SHP77 treated with DMSO at 0.1 percent for 48 hours (cell line): ENCODE measurements at places on chromosomes 4 and X.

DNA sequence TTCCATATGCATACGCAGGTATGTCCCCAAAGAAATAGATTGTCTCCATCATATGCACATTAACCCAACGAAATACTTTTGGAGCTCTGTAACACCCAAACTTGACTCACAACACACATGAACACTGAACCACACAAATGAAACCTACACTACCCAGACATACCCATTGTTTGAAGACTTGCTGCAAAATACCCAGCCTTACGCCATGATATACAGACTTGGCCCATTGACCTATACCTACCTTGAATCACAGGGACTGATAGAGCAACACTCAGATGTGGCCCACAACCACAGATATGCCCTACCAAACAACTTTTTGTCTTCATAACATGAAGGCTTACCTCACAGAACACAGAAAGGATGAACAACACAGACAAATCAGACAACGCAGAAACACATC, 15.9 kb downstream of the LINC00632 start:
- no peak for DNase-seq

- DNase-seq = peak; percentile 0
These were observed 71.3 kb downstream of the EVC2 start for GRCh38 chr4:5636766-5637670.

DNA sequence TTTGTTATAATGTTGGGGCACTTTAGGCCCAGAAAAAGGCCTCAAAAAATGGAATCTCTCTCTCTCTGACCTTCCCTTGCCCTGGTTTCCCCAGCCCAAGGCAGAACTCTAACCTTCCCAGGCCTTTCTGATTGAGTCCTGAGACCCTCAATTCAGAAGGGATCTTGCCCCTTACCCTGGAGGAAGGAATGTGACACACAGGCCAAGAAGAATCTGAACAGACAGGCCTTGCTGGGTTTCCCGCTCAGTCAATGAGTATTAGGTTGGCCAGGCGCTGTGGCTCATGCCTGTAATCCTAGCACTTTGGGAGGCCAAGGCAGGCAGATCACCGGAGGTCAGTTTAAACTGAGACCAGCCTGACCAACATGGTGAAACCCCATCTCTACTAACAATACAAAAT, 27.6 kb downstream of the ELOVL6 start:
- no peak for DNase-seq

DNA sequence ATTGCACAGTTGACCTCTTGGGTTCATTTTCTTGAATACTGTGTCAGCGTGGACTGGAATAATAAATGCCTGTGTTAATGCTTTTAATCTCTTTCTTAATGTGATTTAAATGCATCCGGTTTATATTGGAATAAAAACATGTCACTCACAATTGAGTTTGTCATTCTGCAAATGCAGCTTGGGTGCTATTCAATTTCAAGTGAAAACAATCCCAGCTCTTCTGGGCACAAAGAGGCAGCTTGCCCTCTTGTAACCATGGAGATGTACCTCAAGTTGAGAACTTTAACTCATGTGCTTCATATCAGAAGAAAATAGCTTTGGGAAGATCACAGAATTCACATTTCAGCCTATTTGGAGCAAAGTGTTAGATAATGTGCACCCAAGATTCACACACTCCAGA, 355.7 kb upstream of the GNPDA2 start:
- no peak for DNase-seq

DNA sequence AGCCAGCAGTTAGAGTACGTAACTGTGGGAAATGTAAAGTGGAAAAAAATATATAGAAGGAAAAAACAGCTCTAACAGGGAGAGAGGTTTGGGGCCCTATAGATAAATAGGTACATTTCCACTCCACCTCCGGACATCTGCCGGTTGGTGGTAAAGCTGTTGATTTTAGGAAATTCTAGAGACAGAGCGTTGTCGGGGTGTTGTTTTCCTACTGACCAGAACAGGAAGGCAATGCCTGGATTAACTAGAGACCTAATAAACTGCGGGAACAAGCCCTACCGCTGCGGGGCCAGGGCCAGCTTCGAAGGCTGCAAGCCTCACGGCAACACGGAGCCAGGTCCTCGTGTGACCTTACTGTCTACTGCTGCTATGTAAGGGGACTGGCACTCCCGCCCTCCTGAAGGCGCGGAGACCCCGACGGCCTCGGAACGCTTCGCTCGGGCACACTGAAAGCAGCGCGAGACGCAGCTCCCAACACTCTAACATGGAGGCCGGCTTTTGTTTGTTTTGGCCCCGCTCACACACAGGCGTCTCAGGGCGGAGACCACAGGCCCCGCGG, 702 bp upstream of the CDKN2AIP start:
- DNase-seq = peak; percentile 27
